Activated CD4-positive, alpha-beta T cell treated with anti-CD3 and anti-CD28 coated beads for 24 hours (primary cell): ENCODE measurements at places on chromosomes 7 and 10.

GRCh38 chr10:95841661-95842498 lies 65.9 kb upstream of the CC2D2B start:
- no peak for DNase-seq

GRCh38 chr10:48243487-48243886 lies 31.0 kb downstream of the FRMPD2 start:
- DNase-seq = no peak

- DNase-seq = no peak
These were observed 38.8 kb downstream of the ERLIN1 start for GRCh38 chr10:100146875-100147650.

GRCh38 chr10:98326621-98327027 lies 58.6 kb upstream of the LOXL4 start:
- no peak for DNase-seq

DNA sequence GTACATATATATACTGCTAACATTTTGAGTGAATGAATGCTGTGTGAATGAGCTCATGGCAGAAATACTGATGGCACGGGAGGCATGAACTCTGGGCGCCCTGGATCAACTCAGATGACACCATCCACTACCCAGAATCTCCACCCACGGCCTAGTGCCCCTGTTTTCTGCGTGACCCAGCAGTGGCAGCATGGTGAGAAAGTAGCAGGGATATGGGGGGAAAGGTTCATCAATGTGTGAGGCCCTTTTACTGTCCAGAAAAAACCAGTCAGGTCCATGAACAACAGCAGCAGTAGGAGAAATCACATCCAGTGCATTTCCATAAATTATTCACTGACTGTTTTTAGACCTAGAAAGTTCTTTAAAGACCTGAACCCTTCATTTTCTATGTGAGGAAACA lies 391.0 kb upstream of the NRP1 start:
- no peak for DNase-seq

- DNase-seq = no peak
These were observed 693.1 kb downstream of the PARD3 start for GRCh38 chr10:34121781-34122622.

- DNase-seq = no peak
These were observed 157.0 kb upstream of the CACNA2D1 start for GRCh38 chr7:82600531-82600930.
